ENCODE measurements at places on chromosomes 7 and 10.

GRCh38 chr10:74855027-74855426, 28.6 kb downstream of the KAT6B start:
- DNase-seq, result no peak

- no peak for DNase-seq
Observed at GRCh38 chr10:72242675-72243074, 26.6 kb upstream of the ASCC1 start.

GRCh38 chr10:26946102-26946811, 85.5 kb upstream of the ABI1 start:
- DNase-seq, result no peak

DNA sequence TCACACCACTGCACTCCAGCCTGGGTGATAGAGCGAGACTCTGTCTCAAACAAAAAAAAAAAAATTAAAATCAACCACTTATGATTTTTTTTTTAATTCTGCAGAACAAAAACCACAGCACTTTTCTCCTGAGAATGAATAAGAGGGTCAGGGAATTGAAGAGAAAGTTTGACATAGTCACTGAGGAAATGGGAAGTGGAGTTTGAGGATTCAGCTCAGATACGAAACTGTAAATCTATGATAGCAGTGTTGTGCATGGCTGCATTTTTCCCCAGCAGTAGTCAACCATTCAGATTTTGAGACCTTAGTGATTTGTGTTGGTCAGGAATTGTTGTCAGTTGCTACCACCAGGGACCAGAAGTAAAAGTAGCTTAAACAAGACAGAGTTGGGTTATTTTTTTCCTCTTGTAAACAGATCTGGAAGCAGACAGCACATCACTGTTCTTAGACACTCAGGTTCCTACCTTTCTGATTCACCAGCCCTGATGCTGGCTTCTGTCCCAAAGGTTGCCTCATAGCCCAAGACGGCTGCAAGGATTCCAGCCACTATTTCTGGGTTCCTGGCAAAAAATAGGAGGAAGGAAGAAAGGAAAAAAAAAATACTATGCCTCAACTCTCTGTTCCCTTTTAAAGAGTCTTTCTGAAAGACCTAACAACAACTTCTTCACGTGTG, 20.1 kb downstream of the PILRA start:
- DNase-seq, result no peak

- no peak for DNase-seq
Observed at GRCh38 chr7:1853986-1854865, 184.1 kb downstream of the ELFN1 start.

DNA sequence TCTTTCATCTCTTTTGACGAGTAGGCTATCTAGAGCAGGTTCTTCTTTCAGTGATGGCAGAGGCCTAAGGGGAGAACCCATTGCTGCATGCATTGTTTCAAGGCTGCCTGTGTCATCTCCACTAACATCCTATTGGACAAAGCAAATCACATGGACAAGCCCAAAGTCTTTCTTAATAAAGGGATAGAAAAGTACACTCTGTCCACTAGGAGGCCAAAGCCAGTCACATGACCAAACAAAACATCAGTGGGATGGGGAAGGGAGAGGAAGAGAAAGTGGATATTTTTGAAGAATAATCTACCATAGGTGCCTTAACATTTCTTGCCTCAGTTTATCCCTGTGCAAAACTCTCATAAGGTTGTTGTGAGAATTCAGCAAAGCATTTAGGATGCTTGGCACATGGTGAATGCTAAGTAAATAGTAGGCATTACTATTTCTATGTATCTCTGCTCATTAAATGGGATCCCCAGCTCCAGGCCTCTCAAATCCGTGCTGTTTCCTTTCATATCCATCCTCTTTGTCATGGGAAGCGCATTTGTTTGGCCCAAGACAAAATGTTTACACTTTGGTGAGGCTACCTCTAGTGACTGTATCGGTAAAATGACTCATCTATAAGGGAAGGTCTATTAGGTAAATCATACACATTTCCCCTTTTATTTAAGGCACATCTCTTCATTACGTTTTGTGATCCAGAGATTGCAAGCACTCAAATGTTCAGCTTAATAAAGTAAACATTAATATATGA, 16.7 kb upstream of the CADPS2 start:
- DNase-seq, result no peak

DNA sequence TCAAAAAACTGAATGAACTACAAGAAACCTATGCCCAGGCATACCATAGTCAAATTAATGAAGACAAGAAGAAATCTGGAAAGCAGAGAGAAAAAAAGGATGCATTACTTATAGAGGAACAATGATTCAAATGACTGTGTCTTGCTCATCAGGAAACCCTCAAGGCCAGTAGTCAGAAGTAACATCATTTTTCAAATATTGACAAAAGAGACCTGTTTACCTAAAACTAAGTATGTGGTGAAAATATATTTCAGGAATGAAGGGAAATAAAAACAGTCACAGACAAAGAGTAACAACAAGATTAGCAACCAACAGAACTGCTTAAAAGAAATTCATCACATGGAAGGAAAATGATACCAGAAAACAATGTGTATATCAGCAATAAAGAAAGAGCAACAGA, 128.4 kb downstream of the ALOX5 start:
- no peak for DNase-seq

GRCh38 chr7:157269341-157270059, 67.3 kb upstream of the DNAJB6 start:
- DNase-seq, result no peak

DNA sequence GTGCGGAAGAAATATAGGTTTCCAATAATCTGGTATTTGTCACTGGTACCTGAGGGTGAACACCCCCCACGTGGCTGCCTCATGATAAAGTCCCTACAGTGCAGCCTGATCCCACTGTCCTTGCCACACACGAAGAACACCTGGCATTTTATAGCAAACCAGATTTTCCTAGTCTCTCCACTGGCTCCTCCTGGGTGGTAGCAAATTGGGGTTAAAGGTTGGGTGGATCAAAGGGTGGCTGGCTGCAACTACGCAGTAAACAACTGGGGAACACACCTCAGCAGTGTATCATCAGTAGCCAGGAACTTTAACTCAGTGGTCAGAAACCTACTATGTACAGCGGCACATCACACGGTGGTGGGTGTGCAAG, 10.3 kb downstream of the SEPHS1 start:
- no peak for DNase-seq

DNA sequence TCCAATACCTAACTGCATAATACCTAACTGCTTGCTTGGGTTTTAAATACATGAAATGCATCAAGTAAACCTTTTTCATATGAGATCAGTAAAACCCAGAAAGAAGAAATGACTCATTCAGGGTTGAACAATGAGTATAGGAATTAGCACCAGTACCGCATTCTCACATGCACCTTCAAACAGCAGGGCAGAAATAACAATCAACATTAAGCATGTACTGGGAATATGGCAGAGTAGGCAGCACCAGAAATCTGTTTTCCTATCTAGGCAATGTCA, 850.3 kb upstream of the SORCS1 start:
- no peak for DNase-seq

DNA sequence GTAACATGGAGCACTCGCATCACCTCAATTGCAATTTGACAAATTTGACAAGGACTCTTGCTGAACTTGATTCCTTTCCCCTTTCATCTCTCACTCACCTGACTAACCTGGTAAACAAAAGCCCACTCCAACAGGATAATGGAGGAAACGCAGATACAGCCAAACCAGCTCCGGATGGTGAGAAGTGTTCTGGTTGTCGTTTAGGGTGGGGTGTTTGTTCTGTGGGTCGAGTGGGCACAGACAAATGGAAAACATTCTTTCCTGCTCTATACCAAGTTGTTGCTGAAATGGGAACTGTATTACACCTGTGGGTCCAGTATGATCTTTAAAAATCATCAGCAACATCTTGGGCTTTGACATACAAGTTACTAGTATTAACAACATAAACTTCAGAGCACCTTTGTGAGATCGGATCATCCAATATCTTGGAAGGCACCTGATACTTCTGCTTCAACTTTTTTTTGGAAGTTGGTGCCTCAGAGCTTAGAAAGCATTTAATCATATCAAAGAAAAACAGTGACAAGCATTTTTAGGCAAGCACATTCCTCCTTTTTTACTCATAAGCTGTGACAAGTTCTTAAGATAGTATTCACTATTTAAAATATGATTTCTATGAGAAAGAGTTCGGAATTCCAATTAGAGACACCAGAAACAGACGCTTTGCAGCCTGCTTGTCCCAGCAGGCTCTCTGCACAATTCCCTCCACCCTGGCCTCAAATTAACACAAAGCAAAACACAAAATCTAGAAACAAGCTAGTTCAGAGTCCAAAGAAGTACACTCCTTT, 58.1 kb downstream of the CCDC186 start:
- DNase-seq, result no peak

GRCh38 chr10:90344226-90344625, 513.6 kb downstream of the HTR7 start:
- no peak for DNase-seq

GRCh38 chr7:101913247-101913721, 95.9 kb downstream of the CUX1 start:
- no peak for DNase-seq

DNA sequence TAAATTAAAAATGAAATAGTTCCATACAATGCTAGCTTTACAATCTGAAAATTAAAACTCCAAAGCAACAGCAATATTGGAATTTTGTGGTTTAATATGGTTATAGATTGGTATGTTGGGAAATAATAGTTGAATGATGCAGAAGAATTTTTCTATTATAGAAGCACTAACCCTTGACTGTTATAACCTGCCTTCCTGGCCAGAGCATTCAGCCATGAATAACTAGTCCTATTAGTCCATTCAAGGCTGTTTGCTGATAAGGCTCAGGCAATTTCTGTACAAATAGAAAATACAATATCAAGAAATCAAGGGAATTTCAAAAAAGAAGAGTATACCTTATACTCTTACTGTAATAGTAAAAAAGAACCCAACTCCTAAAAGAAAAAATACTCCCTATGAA, 101.6 kb upstream of the SP4 start:
- no peak for DNase-seq

DNA sequence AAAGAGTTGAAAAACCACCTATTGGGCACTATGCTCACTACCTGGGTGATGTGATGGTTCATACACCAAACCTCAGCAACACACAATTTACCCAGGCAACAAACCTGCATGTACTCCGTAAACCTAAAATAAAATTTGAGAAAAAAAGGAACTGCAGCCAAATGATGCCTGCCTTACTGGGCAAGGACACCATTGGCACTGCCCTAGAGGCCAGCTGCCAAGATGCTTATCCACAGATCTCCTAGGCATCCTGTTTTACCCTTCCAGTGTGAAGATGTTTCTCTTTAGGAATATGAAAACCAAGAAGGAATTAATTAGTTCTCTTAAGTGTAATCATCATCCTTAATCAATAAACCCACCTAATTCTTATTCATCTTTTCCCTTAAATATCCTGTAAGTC, 133.4 kb downstream of the ABCA13 start:
- DNase-seq, result no peak

DNA sequence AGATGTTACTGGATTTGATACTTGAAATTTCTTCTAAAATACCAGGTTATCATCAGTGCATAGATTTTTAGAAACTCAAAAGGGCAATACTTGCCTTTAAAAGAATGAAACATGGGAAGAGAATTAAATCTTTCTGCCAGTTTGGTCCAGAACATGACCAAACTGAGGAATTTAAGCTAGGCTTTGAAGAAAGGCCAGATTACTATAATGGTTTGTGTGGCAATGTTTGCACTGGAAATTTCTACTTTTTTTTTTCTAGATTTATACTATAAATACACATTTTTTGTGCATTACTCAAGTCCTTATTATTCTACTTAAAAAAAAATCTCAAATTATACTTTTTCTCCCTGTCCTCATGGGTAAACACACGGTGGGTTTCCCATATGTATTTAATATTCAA, 9.2 kb downstream of the MKX start:
- no peak for DNase-seq

DNA sequence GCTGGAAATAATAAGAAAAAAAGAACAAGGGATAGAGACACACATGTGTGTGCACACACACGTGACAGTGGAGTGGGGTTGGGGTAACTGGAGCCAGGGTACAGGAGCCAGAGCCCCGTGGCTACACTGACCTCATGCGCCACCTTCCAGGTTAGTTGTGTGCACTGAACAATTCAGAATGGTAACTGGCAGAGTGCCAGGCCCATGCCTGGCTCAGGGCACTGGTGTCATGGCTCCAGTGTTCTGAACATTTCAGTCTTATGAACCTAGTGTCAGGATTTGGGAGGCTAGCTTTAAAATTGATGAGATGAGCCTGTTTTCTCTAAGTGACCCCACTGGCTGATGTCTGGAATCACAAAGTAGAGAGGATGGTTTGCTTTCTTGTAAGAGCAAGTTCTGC, 269.6 kb downstream of the SORCS3 start:
- no peak for DNase-seq

DNA sequence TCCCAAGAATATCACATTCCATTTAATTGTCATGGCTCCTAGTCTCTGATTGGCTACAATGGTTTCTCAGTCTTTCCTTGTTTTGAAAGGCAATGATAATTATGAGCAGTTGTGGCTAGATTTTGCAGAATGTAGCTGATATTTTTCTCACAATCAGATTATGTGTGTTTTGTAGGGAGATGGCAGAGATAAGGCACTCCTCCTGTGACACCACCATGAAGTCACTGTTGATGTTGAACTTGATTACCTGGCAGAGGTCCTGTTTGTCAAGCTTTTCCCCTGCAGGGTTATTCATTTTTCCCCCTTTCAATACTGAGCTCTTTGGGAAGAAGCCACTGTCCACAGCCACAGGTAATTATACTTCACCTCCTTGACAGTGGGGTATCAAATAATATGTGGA, 602.9 kb upstream of the PFKP start:
- no peak for DNase-seq

DNA sequence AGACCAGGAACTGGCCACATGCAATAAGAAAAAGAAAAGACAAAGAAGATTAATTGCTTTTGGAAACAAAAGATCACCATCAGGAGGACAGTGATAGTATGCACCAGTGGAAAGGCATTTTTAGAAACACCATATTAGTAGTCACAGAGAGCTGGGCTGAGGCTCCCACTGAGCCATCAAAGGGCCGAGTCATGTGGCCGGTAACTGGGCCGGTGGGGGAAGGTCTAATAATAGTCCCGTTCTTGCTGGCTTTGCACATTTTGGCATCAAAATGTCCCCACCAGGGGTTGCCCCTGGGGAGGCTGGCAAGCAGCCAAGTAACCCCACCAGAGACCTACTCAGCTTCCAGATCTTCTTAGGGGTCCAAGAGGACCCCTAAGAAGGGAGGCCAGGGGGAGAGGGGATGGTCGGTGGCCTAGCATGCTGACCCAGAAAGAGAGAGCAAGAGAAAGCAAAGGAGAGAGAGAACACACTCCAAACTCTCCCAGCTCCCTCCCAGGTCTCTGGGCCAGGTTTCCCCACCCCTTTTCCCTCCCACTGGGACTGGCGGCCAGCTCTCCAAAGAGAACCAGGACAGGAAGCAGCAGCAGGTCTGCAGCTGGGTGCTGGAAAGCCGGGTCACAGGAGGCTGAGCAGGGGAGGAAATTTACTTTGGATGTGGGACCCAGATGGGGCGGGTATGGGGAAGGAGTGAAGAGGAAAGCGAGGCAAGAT, 70.2 kb upstream of the FGFR2 start:
- no peak for DNase-seq

Measured in kidney capillary endothelial cell (primary cell).